Thyroid gland (tissue), 4 donors: ENCODE measurements at places on chromosomes 6 and 20. TPM values are rescaled to one million over a fixed set of nuclear protein-coding genes. Genes with fewer than 3 reads are reported as not detected.

MDFI gene
- total RNA-seq = 2.9 TPM

CST4 gene
- 3.0 TPM for total RNA-seq

GPSM3 gene
- 6.5 TPM for total RNA-seq

TUBB1 gene
- not detected for total RNA-seq

DEFB124 gene
- total RNA-seq = not detected

CAP2 gene
- total RNA-seq = 3.2 TPM

DNA sequence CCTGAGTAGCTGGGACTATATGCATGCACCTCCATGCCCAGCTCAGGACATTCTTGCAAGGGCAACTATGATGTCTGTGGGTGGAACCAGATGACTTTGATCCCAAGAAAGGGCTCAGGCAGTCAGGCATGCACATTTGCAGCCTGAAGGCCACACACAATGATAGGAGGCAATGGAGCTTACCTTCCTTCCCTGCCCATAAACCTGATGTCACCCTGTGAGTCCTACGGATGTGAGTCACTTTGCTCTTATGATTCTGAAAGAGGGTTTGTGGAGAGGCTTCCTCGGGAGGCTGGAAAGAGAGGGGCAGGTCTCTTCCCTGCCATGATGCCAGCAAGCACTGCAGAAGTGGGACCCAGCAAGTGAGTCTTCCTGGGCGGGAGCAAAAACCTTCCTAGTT lies 202.4 kb downstream of the LY86 start:
- no peak overlapping the region for H3K27ac ChIP-seq
- no peak overlapping the region for H3K4me3 ChIP-seq
- no peak for DNase-seq
- H3K27me3 ChIP-seq = no peaks in the 10 kb centered on the region
- H3K36me3 ChIP-seq = no peaks in the 10 kb centered on the region
- H3K4me1 ChIP-seq = peaks cover 5% of the 10 kb centered on the region

DNA sequence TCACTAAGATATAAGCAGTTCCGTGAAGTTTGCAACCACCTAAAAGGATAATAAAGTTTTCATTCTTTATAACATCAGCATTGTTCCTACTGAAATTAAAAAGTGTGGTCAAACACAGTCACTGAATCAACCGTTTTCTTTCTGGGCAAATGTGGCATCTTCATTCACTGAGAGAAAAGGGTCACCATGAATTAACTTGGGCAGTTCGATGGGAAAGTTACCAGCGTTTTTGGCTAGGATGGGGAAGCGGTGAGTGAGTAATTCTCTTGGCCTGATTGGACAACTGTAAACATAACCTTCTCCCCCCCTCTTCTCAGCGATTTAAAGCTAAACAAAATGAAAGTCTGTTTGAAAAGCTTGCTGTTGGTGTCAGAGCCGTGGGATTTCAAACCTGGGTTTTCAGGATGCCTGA lies 181.8 kb downstream of the SASH1 start:
- peaks cover 11% of the 10 kb centered on the region for H3K4me1 ChIP-seq
- DNase-seq = no peak
- H3K4me3 ChIP-seq = no peak overlapping the region
- peak overlapping the region; percentile 39 for H3K27ac ChIP-seq

DNA sequence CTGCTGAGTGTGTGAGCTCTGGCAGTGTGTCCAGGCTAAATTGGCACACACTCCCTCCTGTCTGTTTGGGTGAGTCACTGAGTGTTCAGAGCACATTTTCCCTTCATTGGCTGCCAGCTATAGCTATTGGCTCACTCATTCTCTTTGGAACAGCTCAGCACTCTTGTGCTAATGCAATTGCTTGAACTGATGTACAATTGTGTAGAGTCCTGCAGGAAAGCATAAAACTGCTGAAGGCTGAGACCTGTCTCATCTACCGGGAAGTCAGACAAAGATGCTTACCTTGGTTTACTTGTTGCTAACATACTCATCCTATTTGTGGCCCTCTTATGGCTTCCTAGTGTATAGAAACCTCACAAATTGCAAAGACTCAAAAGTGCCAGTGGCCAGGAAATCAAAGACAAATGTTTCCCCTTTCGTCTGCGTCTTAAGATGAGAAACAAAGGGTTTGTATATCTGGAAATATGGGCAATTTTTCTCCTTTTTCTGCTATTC lies 351.0 kb downstream of the BCKDHB start:
- no peaks in the 10 kb centered on the region for H3K27me3 ChIP-seq
- H3K4me1 ChIP-seq = peaks cover 5% of the 10 kb centered on the region
- H3K27ac ChIP-seq = no peak overlapping the region
- DNase-seq = peak; percentile 76
- H3K36me3 ChIP-seq = no peaks in the 10 kb centered on the region
- H3K4me3 ChIP-seq = no peak overlapping the region

DNA sequence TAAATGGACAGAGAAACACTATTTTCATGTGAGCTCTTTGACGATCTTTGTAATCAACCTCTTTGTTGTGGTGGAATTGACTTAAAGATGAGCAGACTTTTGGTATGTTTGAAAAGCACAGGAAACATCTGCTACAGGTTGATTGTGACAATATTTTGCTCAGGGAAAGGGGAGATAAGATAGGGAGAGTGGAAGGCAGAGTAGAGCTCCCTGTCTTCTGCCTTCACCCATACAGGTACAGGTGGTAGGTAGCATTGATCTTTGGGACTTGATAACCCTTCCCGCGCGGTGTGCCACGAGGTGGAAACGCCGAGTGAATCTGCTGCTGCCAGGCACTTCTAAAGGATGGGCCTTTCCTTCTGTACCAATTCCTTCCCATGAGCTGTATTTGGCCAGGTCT lies 183.6 kb downstream of the UTRN start:
- peaks cover 27% of the 10 kb centered on the region for H3K4me1 ChIP-seq
- no peaks in the 10 kb centered on the region for H3K27me3 ChIP-seq
- H3K4me3 ChIP-seq = no peak overlapping the region
- peak overlapping the region; percentile 60 for H3K27ac ChIP-seq

GRCh38 chr6:125237764-125238163 lies 64.0 kb downstream of the HDDC2 start:
- DNase-seq = no peak
- no peak overlapping the region for H3K27ac ChIP-seq
- H3K4me3 ChIP-seq = no peak overlapping the region
- no peaks in the 10 kb centered on the region for H3K4me1 ChIP-seq
- H3K36me3 ChIP-seq = no peaks in the 10 kb centered on the region
